ENCODE measurements at places on chromosomes 1 and 21.

GRCh38 chr1:111631502-111631901 is 11.9 kb downstream of the RAP1A start:
- DNase-seq = no peak

DNA sequence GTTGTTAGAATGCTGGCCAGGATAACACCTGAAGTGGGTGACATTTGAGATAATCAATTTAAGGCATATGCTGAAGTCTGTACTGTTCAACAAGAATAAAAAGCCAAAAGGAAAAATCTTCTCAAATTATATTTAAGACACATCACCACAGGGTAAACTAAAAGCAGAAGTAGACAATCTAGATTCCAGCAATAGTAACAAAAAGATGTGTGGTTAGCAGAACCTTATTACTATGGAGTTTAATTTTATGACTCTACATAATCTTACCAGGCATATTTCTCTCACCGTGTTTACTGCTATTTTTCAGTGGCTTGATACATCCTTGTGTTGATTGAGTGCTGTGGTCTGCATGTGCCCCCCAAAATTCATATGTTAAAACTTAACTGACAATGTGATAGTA is 300.4 kb upstream of the ZP4 start:
- no peak for DNase-seq

GRCh38 chr21:27047283-27047657 is 80.4 kb upstream of the ADAMTS5 start:
- DNase-seq = no peak

DNA sequence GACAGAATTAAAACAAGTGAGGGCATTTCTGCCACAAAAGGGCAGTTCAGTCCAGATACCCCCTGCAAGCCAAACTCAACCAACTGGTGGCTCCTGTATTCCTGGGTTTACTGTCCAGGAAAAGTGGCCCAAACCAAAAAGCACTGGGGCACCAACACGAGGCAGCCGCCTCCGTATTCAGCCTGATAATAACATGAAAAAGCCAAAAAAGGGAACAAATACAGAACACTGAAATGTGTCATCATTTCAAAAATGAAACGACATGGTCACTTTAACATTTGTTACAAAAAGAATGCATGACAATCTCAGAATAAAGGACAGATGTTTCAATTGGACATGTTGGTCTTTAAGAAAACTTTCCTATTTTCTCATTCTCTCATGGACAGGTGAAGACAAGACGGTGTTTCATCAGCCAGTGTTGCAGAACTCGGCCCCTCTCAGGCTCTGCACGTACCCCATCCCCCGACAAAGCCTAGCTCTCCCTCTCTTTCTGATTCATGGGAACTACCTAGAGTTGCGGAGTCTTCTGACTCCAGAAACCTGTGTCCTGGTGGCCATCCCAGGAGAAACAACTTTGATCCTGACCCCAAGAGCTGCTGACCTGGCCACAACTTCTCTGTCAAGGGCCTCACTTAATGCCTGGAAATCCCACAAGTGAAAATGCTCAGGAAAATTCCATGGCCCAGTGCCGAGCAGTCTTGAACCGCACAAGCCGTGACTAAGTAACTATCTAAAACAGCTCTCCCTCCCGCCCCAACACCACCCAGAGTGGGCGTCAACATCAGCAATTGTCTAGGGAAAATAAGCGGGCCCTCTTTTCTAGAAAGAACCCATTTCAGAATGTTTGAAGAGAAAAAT is 27.1 kb downstream of the ZBTB17 start:
- no peak for DNase-seq

DNA sequence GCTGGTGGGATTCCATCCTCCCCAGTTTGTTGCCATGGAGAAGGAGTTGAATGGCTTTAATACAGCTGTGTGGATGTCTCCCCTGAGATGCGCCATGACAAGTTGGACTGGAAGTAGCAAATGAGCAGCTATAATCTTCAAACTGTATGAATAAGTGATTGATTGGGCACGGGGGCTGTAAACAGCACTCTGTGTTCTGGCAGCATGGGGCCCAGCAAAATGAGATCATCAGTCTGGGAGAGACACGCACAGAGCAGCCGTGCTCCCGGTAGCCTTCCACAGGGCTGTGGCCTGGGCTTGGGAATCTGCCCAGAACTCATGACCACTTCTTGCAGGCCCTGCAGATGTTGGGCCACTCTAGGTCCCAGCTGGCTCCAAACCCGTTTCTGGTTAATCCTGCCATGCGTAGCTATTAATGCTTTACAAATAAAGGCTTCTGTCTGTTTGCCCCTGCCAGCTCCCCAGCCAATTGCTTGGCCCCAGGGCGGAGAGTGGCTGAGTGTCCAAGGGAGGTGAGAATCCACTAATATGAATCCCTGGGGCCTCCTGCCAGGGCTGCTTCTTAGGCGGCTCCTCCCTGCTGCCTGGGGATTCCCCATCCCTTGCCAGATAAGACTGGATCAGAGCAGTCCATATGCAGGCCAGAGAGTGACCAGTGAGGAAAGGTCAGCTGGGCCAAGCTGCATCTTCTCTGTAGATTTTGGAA is 642.9 kb downstream of the AJAP1 start:
- no peak for DNase-seq

GRCh38 chr1:58783090-58783992 is 506 bp downstream of the JUN start:
- DNase-seq = peak; percentile 83

- DNase-seq = no peak
Measured at GRCh38 chr1:17646444-17647280, 107.2 kb downstream of the ARHGEF10L start.

GRCh38 chr1:89686520-89686919 is 53.6 kb downstream of the LRRC8C start:
- no peak for DNase-seq

GRCh38 chr1:28314547-28314941 is 14.3 kb upstream of the MED18 start:
- no peak for DNase-seq

- no peak for DNase-seq
Measured at GRCh38 chr1:171794085-171794484, 12.6 kb downstream of the METTL13 start.

DNA sequence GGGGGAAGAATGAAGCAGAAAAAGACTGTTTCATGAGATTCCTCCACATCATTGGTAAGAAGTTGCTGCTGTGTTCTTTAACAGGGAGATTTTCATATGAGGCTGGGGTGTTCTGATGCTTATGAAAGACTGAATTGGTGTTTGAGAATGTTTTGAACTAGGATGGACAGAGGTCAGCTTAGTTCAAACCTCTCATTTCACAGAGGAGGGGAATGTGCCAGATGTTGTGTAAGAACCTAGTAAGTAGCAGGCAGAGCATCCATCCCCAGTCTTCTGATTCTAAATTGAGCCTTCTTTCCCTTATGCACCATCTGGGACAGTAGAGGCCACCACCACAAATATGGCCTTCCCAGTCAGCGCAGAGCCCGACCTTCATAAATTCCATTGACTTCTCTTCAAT is 43.7 kb downstream of the SAMD13 start:
- no peak for DNase-seq

DNA sequence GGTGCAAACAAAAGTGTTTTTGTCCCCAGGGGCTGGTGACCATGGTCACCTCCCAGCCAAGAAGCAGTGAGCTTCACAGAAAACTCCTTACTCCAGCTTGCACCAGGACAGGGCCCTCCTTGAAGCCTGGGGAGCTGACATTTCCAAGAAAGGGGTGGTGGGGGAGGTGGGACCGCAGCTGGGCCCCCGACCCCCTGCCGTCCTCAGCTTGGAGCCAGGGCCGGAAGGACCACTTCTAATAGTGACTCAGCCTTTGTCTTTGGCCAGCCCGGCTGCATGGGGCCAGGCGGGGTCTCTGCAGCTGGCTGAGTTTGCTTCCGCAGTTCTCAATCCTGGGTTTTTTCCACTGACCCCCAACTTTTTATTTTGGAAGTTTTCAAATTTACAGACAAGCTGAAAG is 136.5 kb upstream of the POU3F1 start:
- no peak for DNase-seq

- no peak for DNase-seq
Measured at GRCh38 chr1:17895986-17896385, 140.9 kb downstream of the ACTL8 start.

DNA sequence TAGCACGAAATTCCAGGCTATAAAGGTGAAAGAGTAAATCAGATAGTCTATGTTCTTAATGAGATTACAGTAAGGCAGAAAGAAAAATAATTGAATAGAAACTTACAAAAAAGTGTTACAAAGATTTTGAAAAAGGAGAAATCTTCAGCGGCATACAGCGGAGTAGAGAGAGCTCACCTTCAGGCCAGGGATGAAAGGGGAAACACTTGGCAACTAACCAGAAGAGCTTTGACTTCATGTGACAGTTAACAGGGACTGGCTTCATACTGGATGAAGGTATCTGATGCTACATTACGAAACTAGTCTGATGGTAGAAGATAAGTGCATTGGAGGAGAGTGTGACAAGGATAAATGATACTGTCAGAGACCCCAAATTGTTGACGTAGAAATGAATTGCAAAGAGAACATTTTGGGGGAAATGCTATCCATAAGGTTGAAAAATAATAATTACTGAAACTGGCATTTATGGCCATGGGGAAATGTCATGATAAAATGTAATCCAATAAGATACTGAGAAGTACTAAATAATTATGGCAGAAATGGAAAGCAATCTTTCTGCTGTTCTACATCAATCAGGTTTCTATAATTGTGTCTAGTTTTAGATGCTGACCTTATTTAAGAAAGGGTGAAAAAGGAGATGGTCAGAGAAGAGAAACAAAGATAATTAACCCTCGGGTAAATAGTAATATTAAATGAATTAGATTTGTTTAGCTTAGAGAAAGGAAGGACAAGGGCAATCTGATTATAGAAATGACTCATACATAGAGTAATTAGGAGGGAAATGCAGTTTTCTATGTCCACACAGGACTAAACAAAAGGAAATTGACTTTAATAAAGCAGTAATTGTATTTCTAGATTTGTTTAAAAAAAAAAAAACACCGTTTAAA is 808.7 kb downstream of the NCAM2 start:
- no peak for DNase-seq

- DNase-seq = no peak
Measured at GRCh38 chr1:212667223-212668139, 32.2 kb downstream of the BATF3 start.

DNA sequence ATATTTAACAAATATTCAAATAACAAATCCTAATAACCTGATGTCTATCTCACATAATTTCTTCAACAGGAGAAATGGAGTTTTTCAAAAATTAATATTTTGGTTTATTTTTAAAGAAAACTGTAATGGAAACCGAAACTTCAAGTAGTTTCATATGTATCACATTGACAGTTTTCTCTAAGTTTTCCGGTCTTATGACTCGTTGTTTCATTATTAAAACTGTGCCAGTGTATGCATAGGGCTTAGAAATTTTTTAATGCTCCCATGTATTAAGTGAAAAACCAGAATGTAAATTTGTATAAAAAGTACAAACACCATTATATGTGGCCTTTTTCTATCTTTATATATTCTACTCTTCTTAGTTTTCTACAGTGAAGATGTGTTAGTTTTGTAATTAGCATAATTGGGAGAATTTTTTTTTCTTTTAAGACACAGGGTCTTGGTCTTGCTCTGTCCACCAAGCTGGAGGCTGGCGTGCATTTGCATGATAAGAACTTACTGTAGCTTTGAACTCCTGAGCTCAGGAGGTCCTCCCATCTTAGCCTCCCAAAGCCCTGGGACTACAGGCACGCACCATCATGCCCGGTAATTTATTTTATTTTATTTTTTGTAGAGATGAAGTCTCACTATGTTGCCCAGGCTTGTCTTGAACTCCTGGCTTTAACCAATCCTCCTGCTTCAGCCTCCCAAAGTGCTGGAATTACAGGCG is 43.9 kb upstream of the SAMSN1 start:
- DNase-seq = no peak

DNA sequence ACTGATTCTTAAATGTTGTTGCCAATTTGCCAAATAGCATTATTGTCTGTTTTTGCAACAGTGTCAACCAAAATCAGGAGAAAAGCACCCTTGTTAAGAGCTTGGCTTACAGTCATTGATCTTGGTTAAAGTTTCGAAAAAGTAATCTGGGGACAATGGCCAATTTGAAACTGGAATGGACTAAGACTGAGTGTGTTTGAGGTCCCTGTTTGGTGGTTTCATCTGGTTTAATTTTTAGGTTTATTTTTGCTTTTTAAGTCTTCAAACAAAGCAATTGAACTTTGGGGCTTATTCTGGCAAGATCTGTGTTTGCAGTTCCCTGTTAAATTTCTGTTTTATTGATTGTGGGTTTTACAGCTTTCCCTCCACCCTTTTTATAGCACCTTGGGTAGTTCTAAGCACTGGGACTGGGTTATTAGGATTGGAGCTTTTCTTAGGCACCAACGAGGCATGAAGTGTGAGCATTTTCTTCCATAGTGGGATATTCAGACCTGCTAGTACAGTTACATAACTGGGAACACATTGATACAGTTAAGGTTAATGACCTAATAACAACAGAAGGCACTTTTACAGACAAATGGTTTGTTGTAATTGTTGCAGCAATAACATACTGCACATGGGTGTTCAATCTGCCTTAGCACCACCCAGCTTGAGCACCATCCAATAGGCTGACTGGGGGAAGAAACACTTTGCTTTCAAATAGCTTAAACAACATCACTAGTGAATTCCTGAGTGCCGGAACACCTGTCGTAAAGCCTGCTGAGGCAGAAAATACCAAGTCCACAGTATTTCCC is 40.6 kb upstream of the MAP10 start:
- DNase-seq = no peak

Data from stimulated activated naive CD4-positive, alpha-beta T cell (primary cell).